Stromal cell of bone marrow (primary cell): ENCODE measurements at places on chromosomes 7 and 10.

DNA sequence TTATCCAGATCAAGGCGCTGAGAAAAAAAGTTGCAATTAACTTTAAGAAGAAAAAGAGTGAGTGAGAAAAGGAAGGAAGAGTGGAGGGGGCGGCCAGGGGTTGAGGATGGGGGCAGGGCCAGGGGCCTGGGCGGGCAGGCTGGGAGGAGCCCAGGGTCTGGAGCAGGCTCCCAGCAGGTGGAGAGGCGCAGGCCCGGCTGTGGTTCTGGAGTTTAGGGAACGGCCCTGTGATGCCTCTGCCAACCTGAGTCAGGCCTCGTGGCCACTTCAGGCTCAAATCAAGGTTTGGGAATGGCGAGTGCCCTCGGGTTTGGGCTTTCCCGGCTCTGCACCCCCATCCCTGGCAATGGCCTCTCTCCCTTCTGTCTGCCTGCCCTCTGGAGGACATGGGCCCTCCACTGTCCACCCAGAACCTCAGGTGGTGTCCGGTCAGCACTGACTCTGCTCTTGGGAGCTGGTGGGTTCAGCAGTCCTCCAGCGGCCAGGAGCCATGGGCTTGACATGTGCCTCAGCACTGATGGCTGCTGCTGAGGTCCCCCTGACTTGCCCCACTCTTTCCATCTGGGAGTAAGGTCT is 41.0 kb upstream of the EMX2 start:
- no peak for DNase-seq

DNA sequence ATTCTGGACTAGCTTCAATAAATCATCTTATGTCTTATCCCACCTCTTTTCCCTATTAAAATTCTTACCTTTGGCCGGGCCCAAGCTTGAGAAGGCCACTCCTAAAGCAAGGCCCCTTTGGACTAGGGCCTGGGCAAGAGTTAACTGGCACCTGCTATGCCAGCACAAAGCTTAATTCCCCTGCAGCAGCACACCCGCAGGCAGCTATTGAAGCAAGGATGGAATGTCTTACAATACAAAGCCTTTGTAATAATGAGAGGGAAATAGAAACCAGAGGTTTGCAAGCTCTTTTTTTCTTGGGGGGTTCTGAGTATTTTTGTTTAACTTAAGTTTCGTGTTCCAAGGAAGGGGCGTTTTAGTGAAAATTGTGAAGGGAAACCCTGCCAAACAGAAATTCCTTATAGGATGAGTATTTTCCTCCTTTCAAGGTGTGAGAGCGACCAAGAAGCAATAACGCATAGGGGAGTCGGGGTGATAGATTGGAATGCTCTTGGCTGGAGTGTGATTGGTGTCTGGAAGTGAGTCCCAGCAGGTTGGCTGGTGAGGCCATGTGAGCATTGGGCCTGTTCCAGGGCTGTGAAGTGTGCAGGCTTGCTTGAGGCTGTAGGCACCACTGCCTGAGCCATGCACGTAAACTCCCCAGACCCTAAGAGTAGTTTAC is 148.5 kb downstream of the KIAA1217 start:
- DNase-seq, result no peak

- DNase-seq, result no peak
Observed at GRCh38 chr7:35734001-35734483, 39.1 kb upstream of the HERPUD2 start.

DNA sequence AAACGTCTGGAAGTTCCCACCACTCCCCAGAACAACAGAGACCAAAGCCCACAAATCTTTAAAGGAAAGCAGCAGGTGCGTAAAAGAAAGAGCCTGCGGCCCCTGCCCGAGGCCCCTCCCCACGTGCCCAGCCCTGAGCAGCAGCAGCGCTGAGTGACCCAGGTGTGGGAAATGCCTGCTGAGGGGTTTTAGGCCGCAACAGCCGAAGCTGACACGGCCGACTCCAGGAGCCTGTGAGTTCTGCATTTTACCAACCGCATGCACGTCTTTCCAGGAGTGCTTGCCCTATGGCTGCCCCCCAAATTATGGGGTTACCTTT is 1.6 kb upstream of the KNDC1 start:
- DNase-seq, result no peak

- no peak for DNase-seq
Observed at GRCh38 chr10:61332581-61332980, 120.6 kb downstream of the TMEM26 start.

- no peak for DNase-seq
Observed at GRCh38 chr10:69538461-69538860, 34.8 kb downstream of the NEUROG3 start.

- no peak for DNase-seq
Observed at GRCh38 chr10:103967448-103968071, 620 bp downstream of the SLK start.

DNA sequence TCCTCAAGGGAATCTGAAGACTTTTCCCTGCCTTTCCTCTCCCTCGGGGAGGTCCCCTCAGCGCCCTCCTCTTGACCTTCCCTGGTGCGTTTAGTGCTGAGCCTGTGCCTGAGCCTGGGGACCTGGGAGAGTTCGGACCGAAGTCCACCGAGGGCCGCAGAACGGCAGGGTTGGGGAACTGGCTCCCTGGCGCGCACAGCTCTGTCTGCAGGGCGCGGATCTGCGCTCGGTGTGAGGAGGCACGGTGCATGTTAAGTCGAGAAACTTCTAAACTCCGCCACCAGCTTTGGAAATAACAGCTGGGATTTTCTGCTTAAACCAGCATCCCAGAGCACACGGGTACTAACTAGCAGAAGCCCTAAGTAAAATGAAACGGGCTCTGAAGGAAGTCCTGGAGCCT is 44.2 kb upstream of the SLC29A4 start:
- DNase-seq, result no peak

GRCh38 chr7:111788286-111789047 is 226.2 kb upstream of the IMMP2L start:
- DNase-seq, result no peak

DNA sequence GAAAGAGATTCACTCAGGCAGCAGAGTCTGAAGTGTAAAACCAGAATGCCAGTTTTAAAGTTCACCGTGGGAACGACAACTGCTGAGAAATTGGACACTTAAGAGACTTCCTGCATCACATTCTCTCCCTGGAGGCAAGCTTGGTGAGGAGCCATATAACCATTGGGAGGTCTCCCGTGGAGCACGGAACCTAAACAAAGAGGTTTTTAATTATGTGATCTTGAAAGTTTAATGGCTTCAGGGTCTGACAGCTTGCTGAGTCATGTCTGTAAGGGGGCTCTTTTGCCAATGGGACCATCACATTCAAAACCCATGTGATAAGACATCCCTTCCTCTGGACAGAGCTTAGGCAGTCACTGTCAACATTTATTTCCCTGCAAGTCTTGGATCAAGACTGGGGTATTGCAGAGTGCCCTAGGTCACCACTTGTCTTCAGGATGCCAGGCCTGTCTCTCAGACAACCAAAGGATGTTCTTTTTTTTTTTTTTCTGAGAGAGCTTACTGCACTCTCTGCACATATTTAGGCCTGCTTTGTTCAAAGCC is 674.4 kb downstream of the TYW1 start:
- DNase-seq, result no peak

DNA sequence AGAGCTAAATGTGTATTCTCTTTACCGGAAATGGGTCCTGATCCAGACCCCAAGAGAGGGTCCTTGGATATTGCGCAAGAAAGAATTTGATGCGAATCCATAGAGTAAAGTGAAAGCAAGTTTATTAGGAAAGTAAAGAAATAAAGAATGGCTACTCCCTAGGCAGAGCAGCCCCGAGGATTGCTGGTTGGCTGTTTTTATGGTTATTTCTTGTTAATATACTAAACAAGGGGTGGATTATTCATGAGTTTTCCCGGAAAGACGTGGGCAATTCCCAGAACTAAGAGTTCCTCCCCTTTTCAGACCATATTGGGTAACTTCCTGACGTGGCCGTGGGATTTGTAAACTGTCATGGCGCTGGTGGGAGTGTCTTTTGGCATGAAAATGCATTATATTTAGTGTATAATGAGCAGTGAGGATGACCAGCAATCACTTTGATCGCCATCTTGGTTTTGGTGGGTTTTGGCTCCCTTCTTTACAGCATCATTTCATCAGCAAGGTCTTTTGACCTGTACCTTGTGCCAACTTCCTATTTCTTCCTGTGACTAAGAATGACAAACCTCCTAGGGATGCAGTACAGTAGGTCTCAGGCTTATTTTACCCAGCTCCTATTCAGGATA is 60.4 kb downstream of the ARL4A start:
- DNase-seq, result no peak

- no peak for DNase-seq
Observed at GRCh38 chr7:81839708-81840369, 70.0 kb upstream of the HGF start.

- no peak for DNase-seq
Observed at GRCh38 chr7:77702968-77703472, 6.8 kb downstream of the RSBN1L start.

- DNase-seq, result no peak
Observed at GRCh38 chr10:78299851-78300468, 266.3 kb downstream of the RPS24 start.

DNA sequence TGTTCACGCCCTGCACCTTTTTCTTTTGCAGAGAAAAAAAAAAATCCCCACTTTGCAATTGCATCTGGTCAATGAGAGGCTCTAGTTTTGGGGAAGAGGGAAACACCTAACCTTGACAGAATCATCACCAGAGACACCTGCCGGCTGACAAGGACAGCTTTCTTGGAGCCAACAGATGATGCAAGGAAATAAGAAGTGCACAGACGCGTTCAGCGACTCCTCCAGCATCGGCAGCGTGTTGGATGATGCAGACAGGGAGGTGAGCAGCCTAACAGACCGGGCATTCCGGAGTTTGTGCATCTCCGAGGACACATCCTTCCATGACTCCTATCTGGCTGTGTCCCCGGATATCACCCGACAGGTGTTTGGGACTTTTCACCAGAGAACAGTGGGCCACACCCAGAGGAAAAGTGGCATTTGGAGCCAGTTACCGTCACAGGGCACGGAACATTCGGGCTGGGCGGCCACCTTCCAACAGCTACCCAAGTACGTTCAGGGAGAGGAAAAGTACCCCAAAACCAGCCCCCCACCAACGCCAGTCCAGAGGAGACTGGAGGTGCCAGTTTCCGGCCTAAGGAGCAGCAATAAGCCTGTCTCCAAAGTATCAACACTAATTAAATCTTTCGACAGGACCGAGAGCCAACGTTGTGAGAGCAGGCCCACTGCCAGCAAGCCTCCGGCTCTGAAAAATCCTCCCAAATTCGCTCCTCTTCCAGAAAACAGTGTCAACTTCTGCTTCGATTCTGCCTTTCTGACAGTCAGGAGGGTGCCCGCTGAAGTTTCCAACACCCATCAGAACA is 23.6 kb downstream of the C10orf71 start:
- DNase-seq, result no peak

GRCh38 chr7:134726581-134726980 is 52.9 kb upstream of the CALD1 start:
- DNase-seq, result no peak

DNA sequence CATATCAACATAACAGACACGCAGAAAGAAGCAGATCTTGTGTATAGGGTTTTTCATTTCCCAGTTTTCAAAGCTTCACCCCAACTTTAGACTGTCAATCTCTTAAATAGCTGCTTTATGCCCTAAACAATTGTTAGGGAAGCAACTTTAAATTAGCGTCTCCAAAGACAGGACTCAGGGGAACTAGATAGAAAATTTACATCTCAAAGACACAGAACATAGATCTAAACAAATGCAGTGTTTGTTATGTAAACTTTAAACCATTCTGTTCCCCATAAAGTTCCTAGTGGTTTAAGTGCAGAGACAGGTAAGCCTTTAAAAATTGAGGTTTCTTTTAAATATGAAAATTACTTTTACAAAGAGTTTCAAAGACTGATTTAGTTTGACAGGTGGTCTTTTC is 379.2 kb upstream of the GHITM start:
- DNase-seq, result no peak

GRCh38 chr7:105764506-105764905 is 111.9 kb downstream of the ATXN7L1 start:
- no peak for DNase-seq

GRCh38 chr7:114959931-114960330 is 38.0 kb downstream of the MDFIC start:
- peak; percentile 82 for DNase-seq

GRCh38 chr7:91295576-91295975 is 31.3 kb downstream of the FZD1 start:
- DNase-seq, result no peak

DNA sequence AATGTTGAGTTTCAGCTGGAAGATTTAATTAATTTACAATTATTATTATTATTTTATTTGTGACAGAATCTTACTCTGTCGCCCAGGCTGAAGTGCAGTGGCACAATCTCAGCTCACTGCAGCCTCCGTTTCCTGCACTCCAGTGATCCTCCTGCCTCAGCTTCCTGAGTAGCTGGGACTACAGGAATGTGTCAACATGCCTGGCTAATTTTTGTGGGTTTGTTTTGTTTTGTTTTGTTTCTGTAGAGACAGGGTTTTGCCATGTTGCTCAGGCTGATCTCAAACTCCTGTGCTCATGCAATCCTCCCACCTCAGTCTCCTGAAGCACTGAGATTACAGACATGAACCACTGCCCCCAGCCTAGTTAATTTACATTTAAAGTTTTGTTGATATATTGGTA is 93.8 kb upstream of the MEOX2 start:
- peak; percentile 18 for DNase-seq
